ENCODE measurements at places on chromosomes 4 and X.

DNA sequence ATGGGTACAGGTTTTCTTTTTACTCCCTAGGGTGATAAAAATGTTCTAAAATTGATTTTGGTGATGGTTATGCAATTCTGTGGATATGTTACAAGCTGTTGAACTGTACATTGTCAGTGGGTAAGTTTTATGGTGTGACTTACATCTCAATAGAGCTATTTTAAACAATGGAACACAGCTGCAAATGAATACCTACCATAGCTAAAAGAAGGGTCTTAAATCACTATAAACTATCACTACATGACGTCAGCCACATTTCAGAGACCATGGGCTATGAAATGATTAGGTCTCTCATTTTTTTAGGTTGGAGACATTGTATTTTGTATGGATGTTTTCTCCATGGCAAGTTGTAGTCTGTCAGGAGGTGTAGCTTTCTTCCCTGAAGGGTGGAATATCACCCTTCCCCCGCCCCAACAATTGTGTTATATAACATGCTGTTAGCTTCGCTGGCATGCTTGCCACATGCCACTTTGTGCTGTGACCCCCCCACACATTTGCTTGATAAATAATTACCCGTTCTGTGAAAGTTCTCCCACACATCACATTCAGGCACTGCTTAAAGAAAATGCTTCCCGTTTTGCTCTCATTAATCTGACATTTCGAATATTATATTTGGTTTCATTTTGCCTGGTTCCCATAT lies 159.7 kb downstream of the ARHGAP10 start:
- DNase-seq = no peak

DNA sequence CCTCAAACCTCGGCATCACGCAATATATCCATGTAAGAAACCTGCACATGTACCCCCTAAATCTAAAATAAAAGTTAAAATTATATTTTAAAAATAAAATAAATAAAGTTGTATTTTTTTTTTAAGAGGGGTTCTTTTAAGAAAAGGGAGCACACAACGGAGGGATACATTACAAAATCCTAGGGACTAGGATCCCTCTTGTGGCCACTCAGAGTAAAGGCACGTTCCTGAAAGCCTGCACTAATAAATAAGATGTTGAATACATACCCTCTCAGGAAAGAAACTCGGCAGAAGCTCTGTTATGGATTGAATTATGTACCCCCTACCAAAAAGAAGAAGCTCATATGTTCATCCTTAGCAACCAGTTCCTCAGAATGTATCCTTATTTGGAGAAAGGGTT lies 50.9 kb upstream of the PRDX4 start:
- no peak for DNase-seq

DNA sequence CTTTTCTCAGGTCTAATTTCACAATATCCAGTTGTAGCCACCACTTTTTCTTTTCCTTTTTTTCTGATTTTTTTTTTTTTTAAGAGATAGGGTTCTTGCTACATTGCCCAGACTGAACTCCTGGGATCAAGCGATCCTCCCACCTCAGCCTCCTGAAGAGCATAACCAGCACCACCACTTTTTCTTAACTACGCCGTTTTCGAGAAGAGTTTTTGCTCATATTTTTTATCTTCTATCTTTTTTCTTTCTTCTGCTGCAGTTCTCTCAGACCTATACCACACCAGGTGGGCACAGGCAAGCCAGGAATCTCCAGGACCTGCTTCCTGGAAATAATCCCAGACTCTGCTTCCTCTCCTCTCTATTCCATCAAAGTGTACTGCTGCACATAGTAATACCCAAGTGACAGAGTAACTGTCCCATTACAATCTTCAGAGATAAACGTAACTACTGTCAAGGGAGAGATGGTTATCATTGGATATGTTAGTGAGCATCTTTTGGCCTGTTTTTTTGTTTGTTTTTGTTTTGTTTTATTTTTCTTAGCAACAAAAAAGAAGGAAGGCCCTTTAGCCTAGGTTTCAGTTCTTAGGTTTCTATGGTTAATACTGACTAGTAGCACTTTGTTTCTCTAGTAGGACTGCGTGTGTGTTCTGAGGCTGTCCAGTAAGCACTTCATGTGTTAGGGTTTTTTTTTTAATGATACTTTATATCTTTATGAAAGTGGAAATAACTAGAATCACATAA lies 59.2 kb upstream of the TXK start:
- DNase-seq = no peak

- DNase-seq = no peak
Measured at GRCh38 chr4:112853662-112854256, 195.7 kb upstream of the ANK2 start.

DNA sequence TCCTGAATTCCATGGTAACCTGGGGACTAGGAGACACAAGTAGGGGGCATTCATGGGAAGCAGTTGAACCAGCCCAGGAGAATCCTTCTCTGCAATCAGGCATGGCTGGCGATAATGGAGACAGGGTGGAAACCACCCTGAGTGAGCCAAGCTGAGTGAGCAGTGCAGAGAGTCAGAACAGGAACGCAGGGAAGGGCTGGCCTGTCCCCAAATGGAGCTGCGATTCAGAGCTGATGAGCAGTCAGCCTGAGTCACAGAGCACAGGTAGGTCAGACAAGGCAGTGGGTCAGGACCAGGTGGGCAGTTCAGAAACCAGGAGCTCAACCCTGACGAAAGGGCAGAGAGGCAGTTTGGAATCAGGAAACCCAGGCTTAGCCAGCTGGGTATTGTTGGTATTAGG lies 129.0 kb downstream of the BTC start:
- no peak for DNase-seq

DNA sequence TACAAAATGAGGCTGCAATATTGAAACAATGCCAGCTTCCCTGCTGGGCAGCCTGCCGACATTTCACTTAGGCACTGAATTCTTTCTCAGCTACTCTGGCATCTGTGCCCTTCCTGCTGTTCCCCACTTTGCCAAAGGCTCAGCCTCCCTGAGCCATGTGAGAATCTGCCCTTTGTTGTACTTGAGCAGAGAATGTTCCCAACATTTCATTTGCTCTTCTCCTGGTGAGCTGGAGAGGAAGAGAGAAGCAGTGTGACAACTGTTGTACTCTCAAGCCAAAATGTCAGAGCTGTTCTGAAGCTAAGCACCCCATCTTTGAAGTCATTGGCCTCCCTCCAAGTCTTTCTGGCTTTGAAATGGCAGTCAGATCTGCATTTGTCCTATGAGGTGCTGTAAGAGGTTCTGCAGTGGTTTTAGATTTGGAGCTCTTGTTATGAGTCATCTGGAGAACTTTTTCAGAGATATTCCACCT lies 32.5 kb downstream of the LANCL3 start:
- no peak for DNase-seq

DNA sequence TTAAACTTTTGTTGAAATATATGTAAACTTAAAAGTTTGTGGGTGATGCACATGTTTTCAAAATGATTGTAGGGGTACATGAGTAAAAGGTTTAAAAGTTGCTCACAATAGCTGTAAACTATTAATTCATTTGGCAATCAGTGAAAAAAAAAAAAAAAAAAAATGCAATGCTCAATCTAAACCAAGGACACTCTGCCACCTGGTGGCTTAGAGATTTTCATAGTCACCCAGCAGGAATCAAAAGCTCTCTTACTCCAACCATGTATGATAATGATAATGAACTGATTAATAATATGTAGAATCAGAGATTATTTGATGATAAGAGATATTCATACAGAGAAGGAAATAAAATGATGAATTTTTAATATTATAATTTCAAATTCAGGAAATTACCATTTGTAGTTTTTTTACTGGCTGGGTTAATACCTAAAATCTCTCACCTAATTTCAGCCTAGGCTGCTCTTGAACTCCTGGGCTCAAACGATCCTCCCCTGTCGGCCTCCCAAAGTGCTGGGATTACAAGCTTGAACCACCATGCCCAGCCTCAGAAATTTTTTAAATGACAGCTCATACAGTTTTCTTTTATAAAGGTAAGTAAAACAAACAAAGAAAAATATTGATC lies 46.9 kb upstream of the SLC25A4 start:
- DNase-seq = no peak

DNA sequence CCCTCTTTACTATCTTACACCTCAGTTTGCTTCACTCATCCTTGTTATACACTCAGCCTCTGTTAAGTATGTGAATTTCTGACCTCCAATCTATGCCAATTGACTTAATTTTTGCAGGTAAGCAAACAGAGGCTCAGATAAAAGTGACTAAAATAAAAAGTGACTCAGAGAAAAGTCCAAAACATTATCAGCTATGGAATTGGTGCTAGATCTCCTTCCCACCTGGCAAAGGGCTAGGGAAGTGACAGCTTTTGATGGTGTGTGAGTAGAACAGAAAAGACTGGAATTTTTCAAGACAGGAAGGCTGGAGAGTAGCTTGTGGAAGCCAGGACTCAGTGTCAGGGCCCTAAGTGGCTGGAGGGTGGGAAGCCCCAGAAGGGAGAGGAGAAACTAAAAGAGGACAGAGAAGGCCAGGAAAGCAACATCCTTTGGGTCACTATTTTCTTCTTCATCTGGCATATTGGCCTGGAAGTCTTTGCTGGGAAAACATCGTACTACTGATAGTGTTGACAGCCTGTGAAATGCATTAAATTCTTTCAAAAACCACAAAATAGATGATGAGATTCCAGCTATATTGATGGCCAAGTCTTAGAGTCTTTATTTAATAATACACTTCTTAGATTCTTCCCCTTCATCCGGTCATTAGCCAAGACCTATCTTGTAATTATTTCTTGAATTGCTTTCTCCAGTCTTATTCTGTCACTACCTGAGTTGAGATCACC lies 392.8 kb downstream of the RAPGEF2 start:
- DNase-seq = no peak
